Epithelial cell of esophagus (primary cell): ENCODE measurements at places on chromosomes 2 and 18.

GRCh38 chr2:100936070-100936741 lies 65.9 kb upstream of the RPL31 start:
- no peak for DNase-seq

- no peak for DNase-seq
Observed at GRCh38 chr2:219038600-219038999, 2.7 kb downstream of the CFAP65 start.

DNA sequence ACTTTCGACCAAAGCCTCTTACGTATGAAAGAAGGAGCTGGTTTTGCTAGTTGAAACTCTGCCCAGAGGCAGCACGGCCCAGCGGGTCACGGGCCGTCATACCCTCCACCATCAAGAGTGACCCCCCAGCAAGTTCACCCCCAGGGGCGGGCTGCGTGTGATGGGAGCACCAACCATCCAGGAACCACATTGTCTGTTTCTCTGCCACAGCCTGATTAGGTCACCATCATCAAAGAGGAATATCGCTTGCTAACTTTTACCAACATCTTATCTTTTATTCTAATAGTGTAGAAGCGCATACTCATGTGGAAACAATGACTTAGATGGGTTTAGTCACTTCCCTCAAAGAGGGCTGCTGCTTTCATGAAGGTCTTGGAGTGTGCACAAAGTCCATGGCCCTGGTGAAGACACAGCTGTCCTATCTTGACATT lies 116.6 kb upstream of the SMIM21 start:
- no peak for DNase-seq

- DNase-seq, result no peak
Observed at GRCh38 chr18:46291149-46291548, 187.0 kb downstream of the HAUS1 start.
